Naive B cell (primary cell): ENCODE measurements at places on chromosomes 3 and 15. TPM values are rescaled to one million over a fixed set of nuclear protein-coding genes. Genes with fewer than 3 reads are reported as not detected.

GRCh38 chr15:57320631-57321220, 55.6 kb upstream of the CGNL1 start:
- H3K36me3 ChIP-seq, result no peaks in the 10 kb centered on the region
- H3K27me3 ChIP-seq, result no peaks in the 10 kb centered on the region
- peak; percentile 26 for DNase-seq
- H3K4me1 ChIP-seq, result peaks cover 43% of the 10 kb centered on the region

GOLGA6L10 gene
- polyA plus RNA-seq, result 0.17 TPM

MOBP gene
- not detected for polyA plus RNA-seq

VPS13C gene
- 19.1 TPM for polyA plus RNA-seq

IFT57 gene
- polyA plus RNA-seq, result 205 TPM

HAPLN3 gene
- polyA plus RNA-seq, result 3.8 TPM
